ENCODE measurements at places on chromosomes 7 and 10.
A peak's percentile ranks its signal among the peaks of the same experiment; 100 is the strongest.

DNA sequence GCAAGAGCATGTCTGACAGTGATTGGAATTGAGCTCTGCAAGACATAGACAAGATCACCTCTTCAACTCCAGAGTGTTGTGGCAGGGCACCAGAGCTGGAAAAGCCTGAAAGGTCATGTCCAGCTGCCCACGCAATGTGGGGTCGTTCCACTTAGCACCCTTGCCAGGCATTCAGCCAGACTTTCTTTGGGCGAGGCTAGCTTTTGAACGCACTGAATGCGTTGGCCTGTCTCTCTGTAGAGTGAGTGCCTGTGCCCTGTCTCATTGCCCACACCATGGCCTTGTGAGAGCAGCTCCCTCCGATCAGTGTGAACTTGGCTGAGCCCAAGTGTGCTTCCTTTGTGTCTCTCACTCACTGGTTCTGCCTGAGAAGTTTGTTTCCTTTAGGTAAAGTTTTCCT, 23.3 kb downstream of the UBTD1 start:
- no peak for DNase-seq

GRCh38 chr7:44057849-44058758, 7.3 kb downstream of the PGAM2 start:
- no peak for DNase-seq

GRCh38 chr10:13231190-13231589, 3.0 kb downstream of the UCMA start:
- DNase-seq = no peak

DNA sequence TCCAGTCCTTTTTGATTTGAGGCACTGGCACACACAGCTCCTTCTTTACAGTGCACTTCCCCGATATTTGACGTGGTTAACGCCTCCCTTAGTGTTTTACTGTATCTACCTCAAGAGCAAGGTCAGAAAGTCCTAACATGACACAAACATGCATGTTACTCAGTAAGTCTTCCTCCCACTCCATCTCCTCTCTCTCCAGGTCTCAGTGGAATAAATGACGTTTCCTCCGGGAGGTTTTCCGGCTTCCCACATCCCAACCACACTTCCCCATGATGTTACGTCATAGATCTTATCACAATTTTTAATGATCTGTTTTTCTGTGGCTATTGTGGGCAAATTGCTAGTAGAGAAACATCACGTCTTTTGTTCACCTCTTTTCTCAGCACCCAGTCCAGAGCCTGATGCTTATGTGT, 165.7 kb downstream of the PTPN20 start:
- no peak for DNase-seq

DNA sequence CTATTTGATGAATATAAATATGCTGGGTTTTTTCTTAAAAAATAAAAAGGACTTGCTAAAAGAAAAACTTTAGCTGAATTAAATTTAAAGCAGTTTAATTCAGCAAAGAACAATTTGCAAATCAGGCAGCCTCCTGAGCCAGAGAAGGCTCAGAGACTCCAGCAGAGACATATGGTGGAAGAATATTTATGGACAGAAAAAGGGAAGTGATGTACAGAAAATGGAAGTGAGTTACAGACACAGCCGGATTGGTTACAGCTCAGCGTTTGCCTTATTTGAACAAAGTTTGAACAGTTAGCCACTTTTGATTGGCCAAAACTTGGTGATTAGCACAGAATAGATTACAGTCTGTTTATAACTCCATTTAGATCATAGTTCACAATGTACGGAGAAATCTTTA, 110.3 kb downstream of the GAD2 start:
- no peak for DNase-seq

DNA sequence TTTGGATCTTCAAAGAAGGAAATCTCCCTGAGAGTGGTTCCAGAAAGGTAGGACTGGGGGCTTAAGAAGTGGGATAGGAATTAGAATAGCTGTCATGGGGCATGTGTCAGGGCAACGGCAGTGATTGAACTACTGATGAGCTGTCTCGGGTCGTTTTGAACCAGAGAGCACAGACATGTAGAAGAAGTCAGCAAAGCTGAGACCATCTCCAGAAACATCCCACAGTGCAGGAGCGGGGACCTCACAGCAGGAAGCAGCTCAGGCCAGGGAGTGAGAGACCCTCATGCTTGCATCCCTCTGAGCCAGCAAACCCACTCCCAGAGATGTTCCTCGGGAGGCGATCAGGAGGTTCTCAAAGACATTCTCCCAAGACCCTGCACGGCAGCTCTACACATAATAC, 60.1 kb downstream of the AOC1 start:
- no peak for DNase-seq

DNA sequence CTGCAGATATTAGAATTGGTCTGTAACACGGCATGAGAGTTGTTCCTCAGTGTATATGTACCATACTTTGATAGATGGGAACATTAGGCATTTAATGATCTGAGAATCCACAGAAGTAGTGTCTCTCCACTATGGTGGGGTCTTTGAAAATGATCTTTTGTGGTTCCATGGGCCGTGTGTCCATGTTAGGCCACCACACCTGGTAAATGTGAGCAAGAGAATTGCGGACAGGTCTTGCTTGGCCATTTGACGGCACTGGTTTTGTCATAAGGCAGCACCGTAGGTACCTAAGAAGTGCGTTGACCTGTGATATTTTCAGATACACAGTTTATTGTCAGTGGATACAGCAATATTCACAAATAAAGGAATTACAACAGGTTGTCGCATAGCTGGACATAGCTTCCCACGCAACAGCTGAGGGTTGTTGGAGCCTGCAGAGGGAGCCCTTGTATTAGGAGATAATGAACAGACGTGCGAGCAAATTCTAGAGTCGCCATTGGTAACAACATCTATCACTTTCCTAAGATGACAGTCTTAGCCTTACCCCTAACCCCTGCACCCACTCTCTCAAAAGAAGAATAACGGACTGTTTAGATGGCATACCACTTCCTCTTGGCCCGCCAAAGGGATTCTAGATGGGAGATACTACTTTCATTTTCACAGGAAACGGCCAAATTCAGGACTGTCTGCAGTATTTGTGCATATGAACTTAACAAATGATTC, 111.4 kb downstream of the COL28A1 start:
- DNase-seq = peak; percentile 46

- DNase-seq = no peak
Measured at GRCh38 chr10:10657139-10657760, 360.4 kb upstream of the CELF2 start.

DNA sequence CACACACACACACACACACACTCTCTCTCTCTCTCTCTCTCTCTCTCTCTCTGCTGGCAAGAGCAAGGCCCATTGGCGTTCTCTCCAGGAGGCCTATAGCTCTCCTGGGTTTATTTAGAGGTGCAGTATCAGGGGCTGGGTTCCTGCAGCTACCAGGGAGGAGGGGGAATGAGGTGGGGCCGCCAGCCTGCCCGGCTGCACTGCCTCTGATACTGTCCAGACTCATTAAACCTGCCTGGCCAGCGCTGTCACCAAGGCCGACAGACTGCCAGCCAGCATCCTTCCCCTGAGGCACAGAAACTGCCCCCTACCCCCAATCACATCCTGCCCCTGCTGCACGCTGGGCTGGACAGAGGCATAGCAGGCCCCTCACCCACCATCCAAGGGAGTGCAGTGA, 4.3 kb downstream of the PRRT4 start:
- DNase-seq = no peak

GRCh38 chr10:133277993-133278576, 1.4 kb upstream of the ADAM8 start:
- no peak for DNase-seq

- DNase-seq = no peak
Measured at GRCh38 chr10:14009371-14010100, 321.2 kb downstream of the FRMD4A start.

DNA sequence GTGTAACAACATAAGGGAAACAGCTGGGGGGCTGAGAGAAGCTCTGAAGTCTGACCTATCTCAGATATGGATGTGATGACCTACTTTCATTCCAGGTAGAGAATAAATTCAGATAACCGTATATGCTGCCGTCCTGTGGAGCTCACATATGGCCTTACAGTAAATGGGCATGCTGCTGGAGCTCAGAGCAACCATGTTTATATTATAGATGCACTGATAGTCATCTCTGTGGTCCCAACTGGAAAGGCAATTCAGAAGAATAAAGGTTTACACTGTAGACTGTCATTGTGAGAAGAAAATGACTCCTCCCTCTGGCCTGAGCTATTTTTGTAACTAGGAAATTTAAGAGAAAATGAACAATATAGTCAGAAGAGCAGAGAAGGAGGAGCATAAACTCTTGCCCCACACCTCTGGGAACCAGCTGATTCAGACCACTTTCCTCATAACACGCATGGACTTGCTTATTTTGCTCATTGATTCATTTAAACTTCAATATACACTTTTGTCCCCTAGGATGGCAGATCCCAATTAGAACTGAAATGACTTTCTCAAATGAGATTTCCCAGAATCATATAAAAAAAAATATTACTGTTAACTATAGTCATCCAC, 69.9 kb upstream of the NXPH1 start:
- no peak for DNase-seq

- DNase-seq = peak; percentile 66
Measured at GRCh38 chr10:116742367-116743265, at the start of gene HSPA12A. TSS of gene HSPA12A (minus strand) at chr10:116742566. CDS start at chr10:116742469, 97 bp downstream.

DNA sequence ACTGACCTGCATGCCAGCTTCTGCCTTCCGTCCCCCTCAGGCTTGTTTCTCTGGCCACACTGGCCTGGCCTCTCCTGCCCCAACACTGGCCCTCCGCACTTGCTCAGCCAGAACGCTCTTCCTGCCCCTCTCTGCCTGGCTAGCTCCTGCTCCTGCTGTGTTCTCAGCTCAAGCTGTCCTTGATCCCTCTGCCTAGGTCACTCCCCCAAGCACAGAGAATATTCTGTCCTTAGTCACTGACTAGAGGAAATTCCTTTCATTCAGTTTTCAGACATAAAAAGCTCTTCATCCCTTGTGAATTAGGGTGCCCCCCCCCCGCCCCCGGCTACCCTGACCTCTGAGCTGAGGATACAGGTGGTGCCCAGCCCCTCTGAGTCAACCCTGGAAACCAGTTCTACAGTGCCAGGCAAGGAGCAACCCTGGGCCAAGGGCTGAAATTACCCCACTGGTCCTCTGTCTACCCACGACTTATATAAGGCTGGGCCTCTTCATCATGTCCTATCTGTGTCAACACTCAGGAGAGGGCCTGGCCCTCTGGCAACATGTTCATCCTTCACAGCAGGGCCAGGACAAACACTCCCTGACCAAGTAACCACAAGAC, 6.6 kb upstream of the SGPL1 start:
- DNase-seq = no peak

DNA sequence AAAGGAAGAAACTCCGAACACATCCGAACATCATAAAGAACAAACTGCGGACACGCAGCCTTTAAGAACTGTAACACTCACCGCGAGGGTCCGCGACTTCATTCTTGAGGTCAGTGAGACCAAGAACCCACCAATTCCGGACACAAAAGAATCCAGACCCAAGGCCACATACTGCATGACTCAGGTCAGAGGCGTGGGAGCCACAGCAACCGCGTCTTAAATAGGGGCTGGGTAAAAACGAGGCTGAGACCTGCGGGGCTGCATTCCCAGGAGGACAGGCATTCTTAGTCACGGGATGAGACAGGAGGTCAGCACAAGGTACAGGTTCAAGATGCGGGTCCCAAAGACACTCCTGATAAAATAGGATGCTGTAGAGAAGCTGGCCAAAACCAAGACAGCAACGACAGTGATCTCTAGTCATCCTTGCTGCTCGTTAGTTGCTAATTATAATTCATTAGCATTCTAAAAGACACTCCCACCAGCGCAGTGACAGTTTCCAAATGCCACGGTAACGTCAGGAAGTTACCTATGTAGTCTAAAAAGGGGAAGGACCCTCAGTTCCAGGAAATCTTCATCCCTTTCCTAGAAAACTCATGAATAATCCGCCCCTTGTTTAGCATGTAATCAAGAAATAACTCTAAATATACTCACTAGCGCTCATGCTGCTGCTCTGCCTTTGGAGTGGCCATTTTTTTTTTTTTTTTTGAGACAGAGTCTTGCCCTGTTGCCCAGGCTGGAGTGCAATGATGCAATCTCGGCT, 19.3 kb downstream of the AP5Z1 start:
- no peak for DNase-seq

DNA sequence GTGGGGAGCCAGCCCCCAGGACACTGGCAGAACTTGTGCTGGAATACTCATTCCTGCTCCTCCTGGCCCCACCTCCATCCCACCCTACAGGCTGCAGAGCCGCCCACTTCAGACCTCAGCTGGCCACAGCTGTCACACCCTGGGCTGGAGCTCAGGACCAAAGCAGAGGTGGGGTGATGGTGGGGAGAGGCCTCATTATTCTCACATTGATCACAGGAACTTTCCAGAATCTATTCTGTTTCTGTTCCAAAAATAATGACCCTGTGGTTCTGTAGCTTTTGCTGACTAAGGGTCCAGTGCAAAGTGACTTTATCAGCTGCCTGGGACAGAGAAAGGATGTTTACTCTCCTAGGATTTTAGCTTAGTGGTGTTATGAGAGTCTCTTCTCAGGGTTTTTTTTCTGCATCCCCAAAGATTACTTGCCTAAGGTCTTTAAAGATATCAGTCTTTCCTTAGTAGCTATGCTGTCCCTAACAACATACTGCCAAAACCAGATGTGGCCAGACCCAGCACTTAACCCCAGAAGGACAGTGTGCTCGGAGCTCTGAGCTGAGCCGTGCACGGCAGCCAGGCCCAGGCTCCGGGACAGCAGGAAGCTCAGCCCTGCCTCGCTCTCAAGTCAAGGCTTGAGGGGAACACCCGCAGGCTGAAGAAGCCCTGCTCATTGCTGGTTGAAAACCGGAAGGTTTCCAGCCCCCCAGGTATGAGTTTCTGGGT, 223.3 kb downstream of the MLLT10 start:
- DNase-seq = no peak

- no peak for DNase-seq
Measured at GRCh38 chr7:33903791-33904680, 1.3 kb upstream of the BMPER start.

DNA sequence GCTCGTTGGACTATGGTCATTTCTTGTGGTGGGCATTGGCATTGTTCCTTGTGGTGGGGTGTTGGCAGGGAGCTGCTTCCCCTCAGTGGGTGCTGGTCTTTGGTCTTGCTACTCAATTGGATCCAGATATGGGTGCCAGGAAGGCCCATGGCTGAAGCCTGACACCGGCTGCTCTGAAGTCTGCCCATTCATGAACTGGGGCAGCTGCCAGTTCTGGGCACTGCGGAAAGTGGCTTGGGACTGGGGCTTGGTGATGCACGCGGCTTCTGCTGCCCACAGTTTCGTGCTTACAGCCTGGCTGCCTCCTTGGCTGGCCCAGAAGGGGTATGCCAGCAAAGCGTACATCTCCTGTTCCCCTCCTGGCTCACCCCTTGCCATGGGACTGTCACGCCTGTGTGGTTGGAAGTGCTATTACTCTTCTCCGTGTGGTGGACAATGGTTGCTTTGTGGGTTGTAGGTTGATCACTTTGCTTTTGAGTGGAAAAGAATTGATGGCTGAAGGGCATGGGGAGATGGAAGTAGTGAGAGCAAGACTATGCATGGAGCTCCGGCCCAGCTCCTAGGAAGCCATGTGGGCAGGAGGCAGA, 54.7 kb downstream of the ADAMTS14 start:
- DNase-seq = no peak
